ENCODE measurements at places on chromosomes 6 and 20.

DNA sequence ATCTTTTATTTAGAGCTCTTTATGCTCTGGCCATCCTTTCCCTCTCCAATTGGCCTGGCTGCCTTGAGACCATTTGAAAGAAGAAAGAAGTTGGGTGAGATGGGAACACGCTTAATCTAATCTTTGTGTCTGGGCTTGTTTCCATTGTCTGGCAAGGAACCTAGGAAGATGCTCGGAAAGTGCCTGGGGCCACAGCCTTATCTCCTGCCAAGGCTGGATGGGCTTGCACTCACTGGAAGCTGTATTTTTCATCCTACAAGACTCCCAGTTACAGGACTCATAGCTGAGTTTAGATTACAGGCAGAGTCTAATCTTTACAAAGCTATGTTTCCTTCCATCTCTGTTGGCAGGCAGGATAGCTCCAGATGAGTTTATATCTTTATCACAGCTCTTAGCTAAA, 33.1 kb upstream of the CDYL start:
- DNase-seq = no peak

- DNase-seq = no peak
Measured at GRCh38 chr20:35884541-35884865, 69.8 kb downstream of the SCAND1 start.

- DNase-seq = no peak
Measured at GRCh38 chr20:13458860-13459451, 179.8 kb downstream of the TASP1 start.

- no peak for DNase-seq
Measured at GRCh38 chr6:98054453-98054852, 771.4 kb upstream of the MMS22L start.

DNA sequence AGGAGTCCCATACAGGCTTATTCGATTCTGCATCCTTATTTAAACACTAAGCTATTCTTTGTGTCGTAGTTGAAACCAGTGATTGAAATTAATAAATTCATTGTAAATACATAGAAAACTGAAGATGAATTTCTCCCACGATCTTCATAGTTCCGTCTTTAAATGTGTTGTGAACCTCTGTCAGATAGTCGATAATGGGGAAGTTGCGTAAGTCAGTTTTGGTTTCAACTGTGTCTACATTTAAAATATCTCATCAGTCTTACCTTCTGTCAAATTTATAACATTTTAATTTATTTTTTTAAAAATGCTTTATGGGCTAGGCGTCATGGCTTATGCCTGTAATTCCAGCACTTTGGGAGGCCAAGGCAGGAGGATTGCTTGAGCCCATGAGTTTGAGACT, 12.7 kb downstream of the STX11 start:
- DNase-seq = no peak

- DNase-seq = no peak
Measured at GRCh38 chr6:42007286-42008137, 42.8 kb upstream of the TAF8 start.

GRCh38 chr6:28335040-28335563, 846 bp downstream of the ZSCAN31 start:
- DNase-seq = no peak

DNA sequence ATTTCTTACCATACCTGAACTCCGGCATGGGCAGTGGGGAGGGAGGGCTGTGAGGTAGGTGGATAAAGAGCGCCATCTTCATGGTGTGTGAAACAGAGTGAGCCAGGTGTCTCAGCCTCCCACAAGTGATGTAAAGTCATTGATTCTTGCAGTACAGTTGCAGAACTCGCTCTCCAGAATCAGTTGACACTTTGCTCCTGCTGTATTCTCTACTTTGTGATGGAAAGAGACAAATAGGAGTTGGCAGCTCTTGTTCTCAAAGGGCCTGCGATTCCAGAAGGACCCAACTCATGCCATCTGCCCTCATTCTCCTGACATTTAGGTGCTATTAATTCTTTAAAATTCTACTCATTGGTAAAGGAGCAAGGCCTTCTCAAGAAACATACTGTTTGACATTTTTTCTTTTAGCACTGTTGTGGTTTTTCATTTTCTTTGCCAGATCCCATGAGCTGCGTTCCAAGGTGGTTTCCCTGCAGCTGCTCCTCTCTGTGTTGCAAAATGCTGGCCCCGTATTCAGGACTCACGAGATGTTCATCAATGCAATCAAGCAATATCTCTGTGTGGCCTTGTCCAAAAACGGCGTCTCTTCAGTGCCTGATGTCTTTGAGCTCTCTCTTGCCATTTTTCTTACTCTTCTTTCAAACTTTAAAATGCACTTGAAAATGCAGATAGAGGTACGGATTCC, 49.3 kb downstream of the ARFGEF2 start:
- DNase-seq = no peak
